ENCODE measurements at places on chromosomes 7 and 10. TPM values are rescaled to one million over a fixed set of nuclear protein-coding genes. Genes with fewer than 3 reads are reported as not detected.

AMPH gene
- total RNA-seq = not detected

- H3K36me3 ChIP-seq = peaks cover 23% of the 10 kb centered on the region
- H3K27me3 ChIP-seq = no peaks in the 10 kb centered on the region
- no peak for DNase-seq
- H3K27ac ChIP-seq = no peak overlapping the region
Measured at GRCh38 chr10:6390213-6390845, 187.6 kb downstream of the PFKFB3 start.

- H3K4me1 ChIP-seq = peaks cover 13% of the 10 kb centered on the region
- no peak for DNase-seq
- peaks cover 37% of the 10 kb centered on the region for H3K27me3 ChIP-seq
- no peaks in the 10 kb centered on the region for H3K36me3 ChIP-seq
- no peak overlapping the region for H3K4me3 ChIP-seq
Measured at GRCh38 chr10:133242611-133243356, 5.1 kb downstream of the VENTX start.

DNA sequence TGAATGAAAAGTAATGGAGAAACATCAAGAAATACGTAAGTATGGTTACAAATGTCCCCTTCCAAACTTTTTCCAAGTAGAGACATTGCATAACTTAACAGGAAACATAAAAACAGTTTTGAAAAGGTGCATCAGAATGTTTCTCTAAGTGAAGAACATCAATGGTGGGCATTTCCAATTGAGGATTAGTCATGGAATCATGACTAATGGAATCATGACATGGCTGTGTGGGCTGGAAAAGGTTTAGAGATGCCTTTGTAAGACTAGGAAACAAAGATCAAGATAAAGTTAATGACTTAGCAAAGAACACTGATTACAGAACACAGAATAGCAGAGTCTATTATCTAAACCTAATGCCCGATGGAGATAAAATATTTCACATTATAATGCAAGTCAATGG is 272.0 kb downstream of the HPSE2 start:
- H3K4me3 ChIP-seq = no peak overlapping the region
- H3K27me3 ChIP-seq = no peaks in the 10 kb centered on the region
- H3K4me1 ChIP-seq = no peaks in the 10 kb centered on the region
- no peaks in the 10 kb centered on the region for H3K36me3 ChIP-seq
- no peak overlapping the region for H3K27ac ChIP-seq

DNA sequence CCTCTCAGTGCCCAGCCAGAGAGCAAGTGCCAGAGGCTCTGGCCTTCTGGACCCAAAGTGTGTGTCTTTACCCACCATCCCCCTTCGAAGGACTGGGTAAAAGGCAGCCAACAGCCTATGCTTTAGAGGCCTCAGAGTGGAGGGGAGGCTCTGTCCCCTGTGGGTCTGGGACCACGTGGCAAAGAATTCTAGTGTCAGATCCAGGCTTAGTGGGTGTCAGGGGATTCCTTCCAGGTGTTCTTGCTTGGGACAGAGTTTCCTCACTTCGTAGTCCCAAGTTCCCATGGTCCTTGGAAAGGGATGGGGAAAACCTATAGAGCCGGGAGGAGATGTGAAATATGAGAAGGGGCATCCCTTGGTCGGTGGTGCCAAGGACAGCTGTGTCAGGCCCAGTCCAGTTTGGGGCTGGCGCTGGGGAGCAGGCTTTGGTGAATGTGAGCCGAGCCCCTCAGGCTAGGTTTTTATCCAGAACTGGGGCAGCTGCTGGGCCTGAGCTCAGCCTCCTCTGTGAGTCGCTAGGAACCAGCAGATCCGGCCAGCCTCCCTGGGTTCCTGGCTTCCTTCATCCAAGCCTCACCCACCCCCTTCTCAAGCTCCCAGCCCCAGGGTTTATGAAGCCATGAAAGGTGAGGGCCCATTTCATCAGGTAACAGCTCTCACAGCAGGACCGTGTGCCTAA is 71.2 kb downstream of the C10orf105 start:
- H3K4me3 ChIP-seq = no peak overlapping the region
- no peak for DNase-seq
- no peaks in the 10 kb centered on the region for H3K4me1 ChIP-seq
- no peaks in the 10 kb centered on the region for H3K36me3 ChIP-seq
- H3K27me3 ChIP-seq = peaks cover 2% of the 10 kb centered on the region
- H3K27ac ChIP-seq = no peak overlapping the region

DNA sequence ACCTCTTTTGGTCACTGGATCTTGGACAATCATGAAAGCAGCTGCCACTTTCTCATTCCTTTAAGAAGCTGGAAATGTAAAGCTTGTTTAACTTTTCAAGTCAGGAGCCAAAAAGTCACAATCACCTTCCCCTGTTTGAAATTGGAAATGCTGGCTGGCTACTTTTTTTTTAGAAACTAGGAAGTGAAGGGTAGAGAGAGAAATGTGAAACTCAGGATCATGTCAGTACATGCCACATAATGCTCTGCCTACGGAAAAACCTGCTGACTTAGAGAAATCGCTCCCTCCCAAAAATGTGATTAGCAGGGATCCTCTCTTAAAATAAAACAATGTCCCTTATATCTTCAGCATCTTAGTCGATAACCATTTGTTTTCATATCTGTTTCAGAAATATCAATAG is 188.4 kb upstream of the C7orf33 start:
- no peak overlapping the region for H3K27ac ChIP-seq
- no peak overlapping the region for H3K4me3 ChIP-seq
- H3K4me1 ChIP-seq = no peaks in the 10 kb centered on the region
- DNase-seq = no peak

DNA sequence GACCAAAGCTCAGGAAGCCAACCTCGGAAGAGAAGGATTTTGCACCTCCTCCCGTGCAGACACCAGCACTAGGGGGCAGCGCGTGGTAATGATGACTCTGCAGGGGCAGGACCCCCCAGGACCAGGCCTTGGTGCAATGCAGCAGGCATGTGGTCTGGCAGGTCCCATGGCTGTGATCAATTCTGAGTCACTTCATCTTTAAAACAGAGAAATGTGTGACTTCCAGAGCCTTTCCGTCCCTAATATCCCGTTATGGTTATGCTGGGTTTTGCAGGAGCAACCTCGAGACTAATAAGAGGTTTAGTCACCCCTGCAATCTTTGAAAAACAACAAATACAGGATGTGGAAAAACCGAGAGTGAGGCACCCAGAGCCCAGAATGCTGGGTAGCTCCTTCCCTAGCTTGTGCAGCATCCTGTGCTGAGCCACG is 30.2 kb upstream of the GJD4 start:
- H3K27me3 ChIP-seq = no peaks in the 10 kb centered on the region
- peaks cover 10% of the 10 kb centered on the region for H3K36me3 ChIP-seq
- no peak overlapping the region for H3K4me3 ChIP-seq
- no peak for DNase-seq
- H3K27ac ChIP-seq = no peak overlapping the region

All from activated T-helper 1 cell treated with anti-CD3 and anti-CD28 coated beads, Interleukin-12 subunit alpha, Interleukin-12 subunit beta, Interleukin-2, Interleukin-4 antibody, amounts not matched to agents 30 ng/mL and 10 ng/mL and 1 ng/mL, durations not matched to agents 14 hours and 24 hours and 36 hours (primary cell).